ENCODE measurements at places on chromosomes 1 and 21.

DNA sequence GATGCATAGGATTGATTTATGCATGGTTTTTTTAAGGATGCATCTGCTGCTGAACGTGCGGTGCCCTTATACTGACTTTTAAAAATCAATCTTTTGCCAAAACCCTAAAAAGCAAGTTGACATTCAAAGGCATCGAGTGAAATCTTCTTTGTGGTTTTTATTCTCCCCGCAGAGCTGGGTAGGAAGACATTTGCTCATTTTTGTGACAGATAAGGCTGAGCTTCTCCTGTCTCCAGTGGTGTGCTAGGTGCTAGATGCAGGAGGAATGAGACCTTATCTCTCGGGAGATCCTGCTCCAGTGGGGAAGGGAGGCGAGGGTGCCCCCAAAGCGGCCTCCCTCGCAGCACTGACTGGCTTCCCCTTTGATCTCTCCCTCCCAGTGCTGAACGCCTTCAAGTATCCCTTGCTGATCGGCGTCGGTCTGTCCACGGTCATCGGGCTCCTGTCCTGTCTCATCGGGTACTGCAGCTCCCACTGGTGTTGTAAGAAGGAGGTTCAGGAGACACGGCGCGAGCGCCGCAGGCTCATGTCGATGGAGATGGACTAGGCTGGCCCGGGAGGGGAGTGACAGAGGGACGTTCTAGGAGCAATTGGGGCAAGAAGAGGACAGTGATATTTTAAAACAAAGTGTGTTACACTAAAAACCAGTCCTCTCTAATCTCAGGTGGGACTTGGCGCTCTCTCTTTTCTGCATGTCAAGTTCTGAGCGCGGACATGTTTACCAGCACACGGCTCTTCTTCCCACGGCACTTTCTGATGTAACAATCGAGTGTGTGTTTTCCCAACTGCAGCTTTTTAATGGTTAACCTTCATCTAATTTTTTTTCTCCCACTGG lies 14.9 kb upstream of the CD101 start:
- DNase-seq, result no peak

DNA sequence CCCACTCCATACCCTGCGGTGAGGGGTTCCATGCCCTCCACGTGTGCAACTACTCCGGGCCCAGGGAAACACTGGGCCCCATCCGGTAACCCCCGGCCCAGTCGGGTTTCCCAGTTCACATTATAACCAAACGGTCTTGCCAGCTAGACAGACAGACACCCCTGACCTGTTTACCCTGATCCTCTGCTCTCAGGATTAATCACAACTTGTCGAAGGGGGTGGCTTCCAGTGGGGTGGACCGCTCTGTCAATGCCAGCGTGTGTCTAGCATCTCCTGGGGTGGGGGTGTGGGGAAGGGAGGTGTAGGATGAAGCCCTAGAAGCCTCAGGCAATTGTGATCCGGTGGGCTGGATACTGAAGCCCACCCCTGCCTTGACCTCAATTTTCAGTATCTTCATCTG lies 4.6 kb upstream of the OLIG2 start:
- no peak for DNase-seq

- DNase-seq, result no peak
These were observed 37.8 kb downstream of the GABPB2 start for GRCh38 chr1:151108331-151108730.

- peak; percentile 73 for DNase-seq
These were observed 94.7 kb downstream of the ATP1B1 start for GRCh38 chr1:169201084-169201619.

- DNase-seq, result peak; percentile 97
These were observed 182.1 kb upstream of the ADAMTS5 start for GRCh38 chr21:27149034-27149433.

- no peak for DNase-seq
These were observed 14.2 kb upstream of the KCNE1 start for GRCh38 chr21:34526241-34526617.

DNA sequence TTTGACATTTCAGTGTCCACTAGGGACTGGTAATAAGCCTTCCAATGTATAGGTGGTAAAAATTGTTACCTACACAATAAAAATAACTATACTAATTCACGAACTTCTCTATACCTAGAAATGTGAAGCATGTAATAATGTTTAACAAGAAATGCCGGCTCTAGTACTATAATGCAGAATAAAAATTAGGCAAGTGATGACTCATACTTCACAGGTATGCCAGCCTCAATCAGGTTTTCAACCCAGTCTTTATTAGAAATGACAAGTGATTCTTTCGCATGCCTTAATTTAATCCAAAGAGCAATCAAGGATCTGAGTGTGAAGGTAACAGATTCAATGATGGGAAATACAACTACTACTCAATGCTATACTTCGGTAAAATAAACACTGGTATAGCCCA lies 134.9 kb downstream of the RERE start:
- no peak for DNase-seq

- DNase-seq, result no peak
These were observed 3.0 kb upstream of the EPHX4 start for GRCh38 chr1:92026806-92027205.

GRCh38 chr1:172944931-172945330 lies 105.8 kb downstream of the TNFSF18 start:
- DNase-seq, result no peak

All from fibroblast of skin of scalp (primary cell).